Spinal cord (tissue), 10 donors: ENCODE measurements at places on chromosomes 12 and 14. TPM values are rescaled to one million over a fixed set of nuclear protein-coding genes. Genes with fewer than 3 reads are reported as not detected.
A peak's percentile ranks its signal among the peaks of the same experiment; 100 is the strongest.

Gene RD3L
- not detected for total RNA-seq

DNA sequence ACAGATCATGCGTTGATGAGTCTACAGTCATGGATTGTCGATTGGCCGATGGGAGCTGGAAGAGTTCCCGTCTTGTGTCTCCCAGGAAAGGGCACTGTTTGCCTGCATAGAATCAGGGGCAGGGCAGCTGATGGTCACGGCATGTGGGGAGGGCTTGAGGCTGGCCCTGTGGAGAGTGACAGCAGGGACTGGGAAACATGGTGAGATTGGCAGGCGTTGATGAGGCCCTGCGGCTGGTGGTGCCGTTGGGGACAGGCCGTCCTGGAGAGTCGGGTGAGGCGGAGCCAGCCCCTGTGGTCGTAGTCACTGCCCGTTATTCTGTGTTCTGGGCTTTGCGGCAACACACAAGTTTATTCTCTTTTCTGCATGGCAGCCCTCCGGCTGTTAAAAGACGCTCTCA is 52.9 kb downstream of the TECPR2 start:
- no peak overlapping the region for H3K27ac ChIP-seq
- H3K27me3 ChIP-seq, result no peaks in the 10 kb centered on the region
- H3K36me3 ChIP-seq, result peaks cover 51% of the 10 kb centered on the region
- no peak overlapping the region for H3K4me3 ChIP-seq

- no peaks in the 10 kb centered on the region for H3K36me3 ChIP-seq
- H3K27ac ChIP-seq, result no peak overlapping the region
These were observed 254.1 kb downstream of the NRXN3 start for GRCh38 chr14:78424311-78424710.

Gene SRRM4
- total RNA-seq, result 3.8 TPM

DNA sequence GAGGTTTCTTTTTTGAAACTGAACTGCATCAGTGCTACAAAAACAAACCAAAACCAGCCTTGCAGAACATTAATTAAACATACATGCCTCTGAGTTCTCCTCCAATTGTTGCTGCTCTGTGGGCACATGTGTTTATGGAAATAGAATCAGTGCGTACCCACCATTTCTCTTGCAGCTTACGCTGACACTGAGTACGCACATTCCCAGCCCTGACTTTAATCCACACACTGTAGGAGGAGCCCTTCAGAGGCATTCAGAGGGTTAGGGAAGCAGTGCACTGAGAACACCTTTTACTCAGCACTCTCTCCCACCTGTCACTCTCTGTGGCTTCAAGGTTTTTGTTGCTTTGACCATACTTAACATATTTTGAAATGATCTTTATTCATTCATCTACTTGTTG is 250.5 kb upstream of the PWP1 start:
- peak; percentile 60 for DNase-seq
- no peak overlapping the region for H3K27ac ChIP-seq

Gene PAPLN
- total RNA-seq, result 18.3 TPM
